ENCODE measurements at places on chromosomes 5 and 9. TPM values are rescaled to one million over a fixed set of nuclear protein-coding genes. Genes with fewer than 3 reads are reported as not detected.

DNA sequence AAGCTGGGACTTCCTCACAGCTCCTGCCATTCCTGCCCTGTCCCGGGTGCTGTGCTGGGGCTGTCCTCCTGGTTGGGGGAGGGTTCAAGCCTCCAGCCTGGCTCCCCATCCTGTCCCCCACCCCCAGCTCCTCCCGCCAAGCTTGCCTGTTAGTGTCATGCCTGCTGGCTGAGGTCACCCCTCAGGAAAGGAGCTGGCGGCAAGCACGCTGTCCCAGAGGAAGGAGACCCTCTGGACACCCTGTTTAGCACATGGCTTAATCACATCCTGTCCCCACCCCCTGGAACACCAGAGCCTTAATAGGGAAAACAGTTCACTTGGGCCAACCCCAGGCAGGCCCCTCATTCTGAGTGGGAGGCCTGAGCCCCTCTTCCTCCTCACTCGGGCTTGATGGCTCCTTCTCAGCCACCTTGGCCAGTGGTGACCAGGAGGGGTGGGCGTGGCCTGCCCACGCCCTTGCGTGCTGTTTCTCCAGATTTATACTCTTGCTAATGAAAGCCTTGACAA, 9.2 kb upstream of the PHYHD1 start:
- no peak overlapping the region for H3K4me3 ChIP-seq
- H3K27ac ChIP-seq: no peak overlapping the region
- H3K27me3 ChIP-seq: no peaks in the 10 kb centered on the region

The CDH18 gene
- not detected for total RNA-seq

DNA sequence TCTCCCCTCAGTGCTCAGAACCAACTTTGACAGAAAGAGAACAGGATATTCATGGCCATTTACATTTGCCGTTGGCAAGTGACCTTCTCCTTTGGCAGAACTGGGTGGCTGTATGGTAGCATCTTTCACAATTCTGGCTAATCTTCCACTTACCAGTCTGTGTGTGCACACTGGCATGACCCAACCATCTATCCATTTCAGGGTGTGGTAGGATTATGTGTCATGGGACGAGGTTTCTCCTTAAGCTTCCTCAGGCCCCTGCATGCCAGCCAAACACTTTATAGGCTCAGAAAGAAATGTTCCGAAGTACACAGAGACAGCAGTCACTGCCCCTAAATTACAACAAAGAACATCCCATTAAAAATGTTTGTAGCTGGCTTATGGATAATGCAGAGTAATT, 497.1 kb downstream of the NFIB start:
- no peaks in the 10 kb centered on the region for H3K27me3 ChIP-seq
- no peak for DNase-seq
- H3K36me3 ChIP-seq: no peaks in the 10 kb centered on the region

The APBA1 gene
- 0.90 TPM for total RNA-seq

DNA sequence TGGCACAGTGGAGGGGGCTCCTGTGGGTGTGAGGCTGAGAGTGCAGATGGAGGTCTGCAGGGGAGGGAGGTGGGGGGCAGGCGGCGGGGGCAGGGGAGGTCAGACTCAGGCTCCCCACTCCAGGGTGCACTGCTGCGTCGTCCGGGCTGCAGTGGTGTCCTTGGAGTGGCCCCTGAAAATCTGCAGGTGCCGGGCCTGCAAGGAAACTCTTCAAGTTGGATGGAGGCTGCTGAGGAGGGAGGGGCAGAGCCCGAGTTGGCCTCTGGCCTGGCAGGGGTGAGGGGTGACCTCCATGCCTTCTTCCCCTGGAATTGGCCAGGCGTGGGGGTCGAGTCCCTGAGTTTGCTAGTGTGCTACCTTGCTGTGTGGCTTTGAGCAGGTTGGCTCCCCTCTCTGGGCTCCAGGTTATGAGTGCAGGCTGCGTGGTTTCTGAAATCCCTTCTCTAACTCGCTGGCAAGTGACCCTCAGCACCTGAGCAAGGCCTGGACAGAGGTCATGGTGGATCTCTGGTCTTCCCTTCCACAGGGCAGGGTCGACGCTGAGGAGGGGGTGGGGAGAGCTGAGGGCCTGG, 888 bp downstream of the ADAMTSL2 start:
- no peaks in the 10 kb centered on the region for H3K36me3 ChIP-seq
- H3K4me1 ChIP-seq: peaks cover 9% of the 10 kb centered on the region
- H3K27me3 ChIP-seq: no peaks in the 10 kb centered on the region
- no peak overlapping the region for H3K4me3 ChIP-seq
- no peak for DNase-seq

The SH3TC2 gene
- total RNA-seq: not detected

Measured in CD4-positive, alpha-beta memory T cell (primary cell).